H1 (cell line): ENCODE measurements at places on chromosomes 2 and 18. TPM values are rescaled to one million over a fixed set of nuclear protein-coding genes. Genes with fewer than 3 reads are reported as not detected.

DNA sequence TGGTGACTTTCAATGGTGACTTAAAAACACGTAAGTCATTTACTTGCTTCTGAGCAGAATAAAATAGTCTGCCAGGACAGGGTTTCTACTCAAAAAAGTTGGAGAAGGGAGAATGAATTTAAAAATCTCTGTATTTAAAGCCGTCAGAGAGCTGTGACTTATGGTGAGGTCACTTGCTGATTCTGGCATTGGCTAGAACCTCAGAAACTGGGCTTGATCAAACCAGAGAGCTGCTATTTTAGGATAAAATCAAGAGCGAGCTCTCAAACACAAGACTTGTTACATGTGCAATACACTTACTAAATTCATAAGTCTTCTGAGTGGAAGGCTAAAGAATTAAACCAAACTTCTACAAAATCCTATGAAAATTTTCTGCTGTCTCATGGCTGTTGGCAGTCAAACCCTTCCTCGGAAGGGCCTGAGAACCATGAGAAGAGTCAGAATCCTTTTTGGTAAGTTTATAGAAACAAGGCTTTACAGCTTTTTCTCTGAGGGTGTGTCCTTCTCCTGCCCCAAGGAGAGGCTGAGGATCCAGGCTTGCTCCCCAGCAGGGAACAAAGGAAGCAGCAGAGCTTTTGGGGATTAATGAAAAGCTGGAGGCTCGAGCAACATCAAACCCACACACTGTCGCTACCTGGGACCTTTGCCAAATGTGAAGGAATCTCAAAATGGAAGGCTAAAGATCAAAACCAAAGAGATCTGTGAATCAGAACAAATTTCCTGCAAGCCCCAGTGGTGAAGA is 816.4 kb downstream of the SOCS6 start:
- H3K4me3 ChIP-seq, result no peak overlapping the region
- no peaks in the 10 kb centered on the region for H3K27me3 ChIP-seq
- no peaks in the 10 kb centered on the region for H3K36me3 ChIP-seq
- no peaks in the 10 kb centered on the region for H3K4me1 ChIP-seq
- H3K27ac ChIP-seq, result no peak overlapping the region
- DNase-seq, result no peak

LYPD6 gene
- 8.8 and 8.9 TPM in 2 replicates for total RNA-seq

LIPT1 gene
- total RNA-seq, result 8.8 and 10.9 TPM in 2 replicates

DNA sequence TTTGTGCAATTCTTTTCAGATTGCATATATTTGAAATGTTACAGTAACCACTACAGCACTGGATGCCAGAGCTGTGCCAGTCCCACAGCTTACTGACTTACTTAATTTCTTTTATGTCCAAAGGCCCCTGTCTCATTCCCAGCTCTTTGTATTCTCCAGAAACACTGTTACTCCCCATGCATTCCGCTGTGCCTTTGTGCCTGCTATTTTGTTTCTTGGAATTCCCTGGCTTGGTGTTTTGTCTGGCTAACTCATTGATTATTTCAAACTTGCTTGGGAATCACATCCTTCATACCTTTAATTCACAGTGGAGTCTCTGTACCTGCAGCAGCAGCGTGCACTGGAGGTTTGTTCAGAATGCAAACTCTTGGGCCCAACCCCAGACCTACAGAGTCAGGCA is 601.9 kb upstream of the DDX18 start:
- H3K27ac ChIP-seq, result no peak overlapping the region
- H3K36me3 ChIP-seq, result no peaks in the 10 kb centered on the region
- DNase-seq, result no peak
- no peaks in the 10 kb centered on the region for H3K27me3 ChIP-seq
- H3K4me1 ChIP-seq, result no peaks in the 10 kb centered on the region
- H3K4me3 ChIP-seq, result no peak overlapping the region

- H3K36me3 ChIP-seq, result peaks cover 13% of the 10 kb centered on the region
- H3K4me1 ChIP-seq, result no peaks in the 10 kb centered on the region
- no peak overlapping the region for H3K27ac ChIP-seq
- DNase-seq, result no peak
- no peak overlapping the region for H3K4me3 ChIP-seq
- no peaks in the 10 kb centered on the region for H3K27me3 ChIP-seq
These were observed 85.1 kb downstream of the LAMA1 start for GRCh38 chr18:7032537-7032936.

RANBP2 gene
- 95.9 and 99.8 TPM in 2 replicates for total RNA-seq

- no peak for DNase-seq
- H3K4me3 ChIP-seq, result no peak overlapping the region
- H3K36me3 ChIP-seq, result peaks cover 52% of the 10 kb centered on the region
- no peaks in the 10 kb centered on the region for H3K4me1 ChIP-seq
- no peak overlapping the region for H3K27ac ChIP-seq
These were observed 124.9 kb upstream of the TTC27 start for GRCh38 chr2:32502941-32503340.

GRCh38 chr2:101534149-101534611 is 59.3 kb upstream of the RFX8 start:
- H3K27ac ChIP-seq, result peak overlapping the region; percentile 70; the same call in 1 of the 2 replicates
- H3K4me3 ChIP-seq, result no peak overlapping the region
- DNase-seq, result peak; percentile 49
- no peaks in the 10 kb centered on the region for H3K36me3 ChIP-seq

DNA sequence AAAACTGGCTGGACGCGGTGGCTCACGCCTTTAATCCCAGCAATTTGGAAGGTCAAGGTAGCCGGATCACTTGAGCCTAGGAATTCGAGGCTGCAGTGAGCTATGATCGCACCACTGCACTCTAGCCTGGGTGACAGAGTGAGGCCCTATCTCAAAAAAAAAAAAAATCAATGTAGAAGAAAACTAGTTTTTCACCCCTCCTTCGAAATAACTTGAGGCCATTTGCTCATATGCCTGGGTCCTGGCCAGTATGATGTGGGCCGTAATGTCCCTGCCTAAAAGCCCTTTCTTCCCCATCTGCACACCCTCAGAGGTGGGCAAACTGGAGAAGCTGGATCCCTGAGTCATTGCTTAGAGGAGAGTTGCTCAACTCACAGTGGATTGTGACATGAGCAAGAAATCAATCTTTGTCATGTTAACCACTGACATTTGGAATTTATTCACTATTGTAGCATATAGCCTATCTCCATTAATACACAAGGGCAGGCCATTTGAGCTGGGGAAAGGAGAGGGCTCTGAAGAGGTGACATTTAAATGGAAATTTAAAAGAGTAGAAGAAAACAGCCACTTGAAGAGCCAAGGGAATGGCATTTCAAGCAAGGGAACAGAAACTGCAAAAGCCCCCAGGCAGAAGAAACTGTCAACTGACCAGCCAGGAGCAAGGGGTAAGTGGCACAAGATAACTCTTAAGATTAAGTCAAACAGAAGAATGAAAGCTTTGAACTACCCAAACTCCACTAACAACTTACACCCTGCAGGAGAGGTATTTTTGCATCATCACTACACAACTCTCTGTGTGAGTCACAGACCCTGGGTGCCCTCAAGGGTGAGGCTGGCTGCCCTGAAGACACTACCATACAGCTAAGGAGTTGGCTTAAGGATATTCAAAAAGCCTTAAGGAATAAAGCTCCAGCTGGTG is 7.6 kb upstream of the METTL21A start:
- no peak for DNase-seq
- H3K27ac ChIP-seq, result no peak overlapping the region
- H3K27me3 ChIP-seq, result no peaks in the 10 kb centered on the region
- 0 out of 2 replicates have a peak, but pooled peaks cover 5% of the 10 kb centered on the region for H3K4me1 ChIP-seq
- no peak overlapping the region for H3K4me3 ChIP-seq

REEP1 gene
- total RNA-seq, result 1.5 TPM in 2 replicates

CPS1 gene
- 15.7 and 16.4 TPM in 2 replicates for total RNA-seq

DNA sequence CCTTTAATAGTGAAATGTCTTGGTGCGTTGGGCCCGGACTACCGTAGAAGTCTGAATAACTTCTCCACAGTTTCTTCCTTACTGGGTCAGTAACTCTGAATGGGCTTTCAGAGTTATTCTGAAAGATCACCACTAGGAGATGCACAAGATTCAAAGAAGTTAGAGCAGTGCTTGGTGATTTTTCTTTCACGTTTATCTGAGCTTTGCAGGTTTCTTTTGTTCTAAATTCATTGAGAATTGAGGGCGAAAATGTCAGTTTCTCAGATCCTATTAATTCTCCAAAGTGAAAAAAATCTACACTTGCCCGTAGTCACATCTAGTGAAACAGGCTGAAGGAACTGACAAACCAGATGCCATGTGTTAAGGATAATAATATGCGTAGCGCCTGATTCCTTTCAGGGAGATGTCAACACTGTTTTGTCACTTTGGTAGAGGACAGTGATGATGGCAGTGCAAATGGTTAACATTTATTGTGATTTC is 70.1 kb downstream of the QPCT start:
- H3K36me3 ChIP-seq, result no peaks in the 10 kb centered on the region
- no peaks in the 10 kb centered on the region for H3K27me3 ChIP-seq
- H3K4me3 ChIP-seq, result no peak overlapping the region
- H3K4me1 ChIP-seq, result no peaks in the 10 kb centered on the region

GRCh38 chr18:55953326-55953725 is 365.3 kb upstream of the TCF4 start:
- no peaks in the 10 kb centered on the region for H3K27me3 ChIP-seq
- no peak for DNase-seq
- H3K4me1 ChIP-seq, result no peaks in the 10 kb centered on the region
- no peak overlapping the region for H3K4me3 ChIP-seq
- no peak overlapping the region for H3K27ac ChIP-seq
- H3K36me3 ChIP-seq, result no peaks in the 10 kb centered on the region

PROM2 gene
- total RNA-seq, result 3.8 and 4.6 TPM in 2 replicates

DNA sequence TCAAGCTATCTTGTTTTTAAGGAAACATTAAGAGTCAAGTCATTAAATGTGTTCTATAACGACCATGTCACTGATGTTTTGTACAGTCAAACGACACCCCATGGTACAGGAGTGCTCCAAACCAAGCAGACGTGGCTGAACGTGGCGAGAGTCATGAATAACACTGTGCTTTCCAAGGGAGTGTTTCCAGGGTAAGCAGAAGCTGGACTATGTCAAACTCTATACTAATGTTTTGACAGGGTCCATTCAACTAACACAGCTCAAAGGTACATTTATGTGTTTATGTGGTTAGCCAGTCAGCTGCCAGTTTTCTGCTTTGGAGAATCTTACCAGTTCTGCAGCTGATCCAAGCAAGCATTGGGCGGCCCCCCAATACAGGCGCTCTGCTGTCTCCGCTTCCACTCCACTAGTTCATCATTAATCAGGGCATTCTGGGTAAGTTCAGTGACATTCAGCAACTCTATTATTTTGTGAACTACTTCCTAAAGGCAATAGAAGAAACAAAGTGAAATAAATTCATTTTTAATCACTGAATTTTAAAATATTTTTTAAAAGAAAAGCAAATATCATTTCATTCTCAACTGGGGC is 16.4 kb downstream of the STAT1 start:
- H3K27me3 ChIP-seq, result no peaks in the 10 kb centered on the region
- no peak overlapping the region for H3K27ac ChIP-seq
- peaks cover 77% of the 10 kb centered on the region for H3K36me3 ChIP-seq

ALPG gene
- 0.56 and 0.75 TPM in 2 replicates for total RNA-seq

DNA sequence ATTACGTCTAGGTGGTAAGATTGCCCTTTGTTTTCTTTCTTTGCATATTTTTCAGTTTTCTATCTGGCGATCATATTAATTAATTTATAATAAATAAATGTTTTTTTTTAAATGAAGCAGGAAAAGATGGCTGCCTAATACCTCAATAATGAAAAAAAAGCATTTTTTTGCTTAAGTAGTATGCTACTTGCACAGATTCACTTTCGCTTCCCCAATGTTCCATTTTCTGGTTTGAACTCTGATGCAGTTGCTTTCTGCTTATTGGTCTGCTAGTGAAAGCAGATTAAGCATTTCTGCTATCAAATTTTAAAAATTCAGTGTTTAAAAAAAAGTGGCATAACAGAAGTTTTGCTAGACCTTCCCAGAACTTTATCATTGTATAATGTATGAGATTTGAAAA is 11.9 kb upstream of the TMEM182 start:
- no peaks in the 10 kb centered on the region for H3K4me1 ChIP-seq
- H3K27ac ChIP-seq, result no peak overlapping the region
- DNase-seq, result no peak
- H3K36me3 ChIP-seq, result no peaks in the 10 kb centered on the region
- H3K4me3 ChIP-seq, result no peak overlapping the region

SPHKAP gene
- total RNA-seq, result not detected in 2 replicates

GRCh38 chr2:16870491-16871076 is 204.9 kb upstream of the CYRIA start:
- H3K4me3 ChIP-seq, result no peak overlapping the region
- DNase-seq, result no peak
- H3K4me1 ChIP-seq, result no peaks in the 10 kb centered on the region
- H3K27me3 ChIP-seq, result no peaks in the 10 kb centered on the region
- H3K27ac ChIP-seq, result no peak overlapping the region

DNA sequence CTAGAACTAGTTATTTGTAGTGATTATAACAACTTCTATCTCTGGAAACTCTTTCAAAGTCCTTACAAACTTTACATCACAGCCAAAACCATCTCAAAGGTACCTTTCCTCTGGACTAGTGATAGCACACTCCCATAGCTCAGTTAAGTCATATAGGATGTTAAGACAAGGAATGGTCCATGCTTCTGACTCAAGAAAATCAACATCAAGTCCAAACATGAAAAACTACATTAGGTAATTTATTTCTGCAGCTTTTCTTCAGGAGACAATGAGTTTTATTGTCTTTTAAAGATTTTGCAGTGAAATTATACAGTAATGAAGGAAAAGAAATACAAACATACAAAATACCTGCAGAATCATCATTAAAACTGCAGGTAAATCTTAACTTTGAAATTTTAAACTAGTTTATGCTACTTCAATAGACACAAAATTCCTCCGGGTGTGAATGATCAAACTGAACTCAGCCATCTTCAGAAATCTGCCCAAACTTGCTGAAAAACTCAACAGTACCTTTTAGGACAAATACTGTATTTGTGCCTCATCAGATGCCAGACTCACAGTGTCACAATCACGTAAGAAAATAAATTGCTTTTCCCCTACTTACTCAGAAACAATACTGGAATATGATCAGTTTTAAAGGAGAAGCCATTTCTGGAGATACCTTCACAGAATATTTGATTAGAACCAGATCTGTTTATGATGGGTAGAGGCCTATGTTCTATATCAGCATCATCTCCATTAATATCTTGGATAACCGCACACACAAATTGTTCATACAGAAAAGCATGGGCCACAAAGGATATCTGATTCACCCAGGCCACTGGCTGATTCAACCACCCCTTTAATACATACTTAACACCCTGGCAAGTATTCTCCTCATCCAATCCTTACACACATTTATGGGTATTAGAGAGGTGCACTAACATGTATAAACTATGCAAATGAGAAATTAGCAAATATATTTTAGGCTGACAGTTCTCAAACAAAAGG is 2.6 kb downstream of the TMEM131 start:
- H3K4me1 ChIP-seq, result peaks cover 10% of the 10 kb centered on the region
- H3K4me3 ChIP-seq, result no peak overlapping the region
- no peak for DNase-seq
- H3K36me3 ChIP-seq, result no peaks in the 10 kb centered on the region

EFR3B gene
- total RNA-seq, result 8.8 and 9.6 TPM in 2 replicates

- peaks cover 12% of the 10 kb centered on the region for H3K4me1 ChIP-seq
- no peak overlapping the region for H3K4me3 ChIP-seq
- no peaks in the 10 kb centered on the region for H3K27me3 ChIP-seq
- no peaks in the 10 kb centered on the region for H3K36me3 ChIP-seq
- no peak for DNase-seq
- no peak overlapping the region for H3K27ac ChIP-seq
These were observed 7.0 kb upstream of the HS6ST1 start for GRCh38 chr2:128325611-128326181.
